ENCODE measurements at places on chromosomes 5 and 9.

DNA sequence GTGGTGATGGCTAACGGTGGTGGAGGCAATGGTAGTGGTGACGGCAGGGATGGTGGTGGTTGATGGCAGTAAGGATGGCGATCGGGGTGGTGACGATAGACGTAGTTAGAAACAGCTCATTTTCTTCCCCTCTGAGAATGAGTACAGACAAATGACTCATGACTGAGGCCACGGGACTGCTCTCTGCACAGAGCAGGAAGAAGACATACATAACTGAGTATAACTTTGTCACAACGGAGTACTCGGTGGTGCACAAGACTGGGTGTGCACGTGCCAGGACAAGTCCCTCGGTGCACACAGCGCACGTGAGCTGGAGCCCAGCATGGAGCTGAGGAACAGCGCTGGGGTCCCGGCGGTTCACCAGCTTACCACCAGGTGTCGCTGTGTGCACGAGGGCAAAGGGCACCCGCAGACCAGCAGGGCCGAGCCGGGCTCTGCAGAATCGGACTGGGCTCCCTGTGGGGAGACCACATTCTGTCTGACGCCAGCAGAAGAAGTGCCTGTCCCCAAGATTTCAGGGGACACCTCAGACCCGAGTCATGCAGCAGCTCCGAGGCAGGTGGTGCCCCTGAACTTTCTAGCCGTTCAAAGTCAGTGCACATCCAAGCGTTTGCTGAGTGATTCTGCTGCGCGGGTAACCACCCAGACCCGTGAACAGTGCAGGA is 188.6 kb downstream of the FSTL4 start:
- peak; percentile 59 for DNase-seq

GRCh38 chr9:306907-307306 is 92.2 kb downstream of the DOCK8 start:
- peak; percentile 66 for DNase-seq

- DNase-seq, result no peak
These were observed 80.2 kb downstream of the TMC1 start for GRCh38 chr9:72601615-72602014.

GRCh38 chr5:14531668-14532067 is 49.9 kb upstream of the OTULINL start:
- DNase-seq, result no peak

DNA sequence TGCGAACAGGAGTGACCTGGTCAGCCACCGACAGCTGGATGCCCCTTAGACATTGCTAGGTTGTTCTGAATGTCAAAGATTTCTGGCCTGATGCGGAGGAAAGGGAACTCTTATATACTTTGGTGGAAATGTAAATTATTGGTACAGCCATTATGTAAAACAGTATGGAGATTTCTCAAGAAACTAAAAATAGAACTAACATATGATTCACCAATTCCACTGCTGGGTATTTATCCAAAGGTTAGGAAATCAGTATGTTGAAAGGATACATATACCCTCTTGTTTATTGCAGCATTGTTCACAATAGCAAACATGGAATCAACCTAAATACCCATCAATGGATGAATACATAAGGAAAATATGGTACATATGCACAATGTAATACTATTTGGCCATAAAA is 31.8 kb downstream of the DMRT3 start:
- no peak for DNase-seq

- no peak for DNase-seq
These were observed 224.0 kb downstream of the NTRK2 start for GRCh38 chr9:84893419-84894128.

GRCh38 chr5:128782446-128782845 is 182.8 kb upstream of the SLC27A6 start:
- DNase-seq, result no peak

DNA sequence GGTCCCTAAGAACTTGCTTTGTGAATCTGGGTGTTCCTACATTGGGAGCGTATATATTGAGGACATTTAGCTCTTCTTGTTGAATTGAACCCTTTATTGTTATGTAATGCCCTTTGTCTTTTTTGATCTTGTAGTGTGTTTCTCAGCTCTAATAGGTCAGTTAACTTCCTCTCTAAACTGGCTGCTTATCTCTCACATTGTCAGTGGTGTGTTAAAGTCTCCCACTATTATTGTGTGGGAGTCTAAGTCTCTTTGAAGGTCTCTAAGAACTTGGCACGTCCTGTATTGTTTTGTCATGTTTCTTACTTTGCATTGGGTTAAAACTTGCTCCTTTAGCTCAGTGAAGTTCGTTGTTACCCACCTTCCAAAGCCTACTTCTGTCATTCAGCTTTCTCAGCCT is 36.2 kb downstream of the RIC1 start:
- DNase-seq, result no peak

GRCh38 chr5:32833663-32834062 is 122.5 kb downstream of the NPR3 start:
- DNase-seq, result no peak

GRCh38 chr5:61732369-61732768 is 400.3 kb downstream of the ZSWIM6 start:
- no peak for DNase-seq

- no peak for DNase-seq
These were observed 375.6 kb upstream of the CLINT1 start for GRCh38 chr5:158234323-158235158.

DNA sequence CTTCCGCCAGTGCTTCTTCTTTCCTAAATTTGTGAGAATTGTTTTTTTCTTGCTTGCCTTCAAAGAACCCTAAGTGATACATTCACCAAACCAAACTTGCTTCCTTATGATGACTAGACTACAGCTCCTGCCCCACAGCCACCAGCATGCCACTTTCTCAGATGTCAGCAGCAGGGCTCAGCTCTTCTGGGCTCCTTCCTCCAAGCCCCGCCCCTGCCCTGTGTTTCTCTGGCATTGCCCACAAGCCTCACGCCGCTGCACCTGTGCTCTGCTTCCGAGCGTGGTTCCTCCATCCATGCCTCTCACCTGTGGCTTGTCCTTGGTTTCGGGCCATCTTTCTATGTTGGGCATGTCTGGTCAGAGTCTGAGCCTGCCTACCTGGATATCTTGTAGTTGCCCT is 10.6 kb downstream of the UNC5A start:
- DNase-seq, result no peak

DNA sequence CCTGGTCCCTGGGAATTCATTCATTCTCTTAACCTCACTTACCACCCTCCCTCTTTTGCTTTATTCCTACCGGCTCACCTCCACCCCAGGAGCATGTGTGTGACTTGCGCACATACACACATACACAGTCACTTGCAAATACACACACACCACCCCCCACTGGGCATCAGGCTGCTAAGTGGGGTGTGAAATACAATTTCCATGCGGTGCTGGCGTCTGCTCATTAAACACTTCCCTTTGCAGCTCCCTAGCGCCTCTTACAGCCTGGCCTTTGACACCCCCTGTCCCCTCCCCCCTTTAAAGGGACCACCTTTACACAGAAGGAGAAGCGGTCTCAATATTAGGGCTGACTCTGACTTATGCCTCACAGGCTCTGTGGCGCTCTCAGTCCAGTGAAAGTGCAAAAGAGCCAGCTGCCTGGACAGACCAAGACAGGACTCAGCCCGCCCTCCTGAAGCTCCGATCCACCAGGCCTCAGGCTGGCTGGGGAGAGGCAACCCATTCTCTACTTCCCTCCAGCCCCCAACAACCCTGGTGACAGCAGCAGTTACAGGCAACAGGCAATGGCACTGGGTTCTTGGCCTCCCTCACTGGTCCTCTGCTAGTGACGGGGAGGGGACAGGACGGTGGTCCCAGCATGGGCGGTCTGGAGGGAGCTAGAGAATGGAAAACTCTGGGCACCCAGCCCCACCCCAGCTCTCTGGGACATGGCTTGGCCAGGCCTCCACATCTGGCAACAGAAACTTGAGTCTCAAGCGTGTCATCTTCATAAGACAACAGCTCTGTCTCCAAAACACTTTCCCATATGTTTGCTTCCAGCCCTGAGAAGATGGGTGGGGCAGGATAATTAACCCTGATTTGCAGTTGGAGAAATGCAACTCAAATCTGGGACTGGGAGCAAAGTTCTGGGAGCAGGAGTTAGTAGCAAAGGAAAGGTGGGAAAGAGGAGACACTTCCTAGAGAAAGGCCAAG is 12.0 kb downstream of the ENHO start:
- DNase-seq, result no peak
